Hematopoietic multipotent progenitor cell treated with erythropoietin and hydrocortisone succinate and interleukin-3 and kit ligand, for 6 days (in vitro differentiated cells): ENCODE measurements at places on chromosomes 6 and 20.

DNA sequence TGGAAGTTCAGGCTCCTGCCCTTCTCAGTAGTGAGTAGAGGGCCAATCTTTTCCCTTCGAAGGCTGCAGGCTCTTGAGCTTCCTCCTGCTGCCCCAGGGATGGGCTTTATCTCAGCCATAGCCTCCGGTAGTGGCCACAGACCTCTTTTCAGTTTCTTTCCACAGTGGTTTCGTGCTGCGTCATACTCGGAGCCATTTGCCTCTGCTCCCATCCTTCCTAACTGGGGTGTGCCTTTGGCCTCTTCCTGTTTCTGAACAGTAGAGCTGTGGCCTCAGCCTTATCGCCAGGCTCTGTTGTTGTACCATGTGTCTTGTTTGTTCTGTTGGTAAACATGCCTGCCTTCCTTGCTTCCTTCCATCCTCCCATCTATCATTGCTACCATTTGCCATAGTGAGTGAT, 54.1 kb downstream of the TULP4 start:
- peak; percentile 64 for DNase-seq

DNA sequence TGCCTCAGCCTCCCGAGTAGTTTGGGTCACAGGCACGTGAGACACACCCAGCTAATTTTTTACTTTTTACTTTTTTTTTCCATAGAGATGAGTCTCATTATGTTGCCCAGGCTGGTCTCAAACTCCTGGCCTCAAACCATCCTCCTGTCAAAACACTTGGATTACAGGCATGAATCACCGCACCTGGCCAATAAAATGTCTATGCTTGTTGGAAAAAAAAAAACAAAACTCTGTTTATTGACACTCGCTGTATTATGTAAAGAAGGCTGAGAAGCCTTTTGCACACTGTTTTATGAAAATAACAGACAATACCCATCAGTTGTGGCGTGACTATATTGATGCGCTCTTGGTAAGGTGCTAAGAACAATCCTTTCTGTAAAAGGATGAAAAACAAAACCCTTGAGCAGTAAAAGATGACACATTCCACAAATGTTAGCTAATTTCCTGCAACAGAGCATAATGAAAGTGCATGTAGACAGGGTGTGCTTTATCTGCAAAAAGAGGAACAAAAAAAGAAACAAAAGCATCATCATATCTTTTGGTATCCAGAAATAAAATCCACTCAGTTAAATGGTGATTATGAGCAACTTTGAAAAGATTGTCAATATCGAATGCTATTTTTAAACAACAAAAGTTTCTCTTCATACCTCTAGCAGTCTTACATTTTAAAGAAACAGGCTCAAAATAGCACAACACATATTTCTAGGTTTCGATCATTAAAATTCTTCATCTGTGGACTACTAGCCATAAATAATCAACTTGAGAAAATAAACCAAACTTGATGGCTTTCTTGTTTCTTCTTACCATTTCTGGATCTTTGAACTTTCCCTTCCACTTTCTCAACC, 108.3 kb upstream of the PHACTR1 start:
- peak; percentile 10 for DNase-seq

DNA sequence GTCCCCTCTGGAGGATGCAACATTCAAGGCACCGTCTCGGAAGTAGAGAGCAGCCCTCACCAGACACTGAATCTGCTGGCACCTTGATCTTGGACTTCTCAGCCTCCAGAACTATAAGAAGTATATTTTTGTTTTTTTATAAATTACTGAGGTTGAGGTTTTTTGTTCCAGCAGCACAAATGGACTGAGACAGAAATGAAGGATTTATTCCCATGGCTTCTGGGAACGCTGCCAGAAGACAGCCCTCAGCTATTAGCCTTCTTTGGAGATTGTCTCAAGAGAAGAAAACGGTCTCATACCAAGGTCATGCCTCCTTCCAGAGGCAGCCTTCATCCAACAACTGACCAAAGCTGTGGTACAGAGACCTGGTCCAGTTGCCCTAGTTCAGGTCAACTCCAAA, 85.4 kb downstream of the CHMP4B start:
- DNase-seq: no peak

DNA sequence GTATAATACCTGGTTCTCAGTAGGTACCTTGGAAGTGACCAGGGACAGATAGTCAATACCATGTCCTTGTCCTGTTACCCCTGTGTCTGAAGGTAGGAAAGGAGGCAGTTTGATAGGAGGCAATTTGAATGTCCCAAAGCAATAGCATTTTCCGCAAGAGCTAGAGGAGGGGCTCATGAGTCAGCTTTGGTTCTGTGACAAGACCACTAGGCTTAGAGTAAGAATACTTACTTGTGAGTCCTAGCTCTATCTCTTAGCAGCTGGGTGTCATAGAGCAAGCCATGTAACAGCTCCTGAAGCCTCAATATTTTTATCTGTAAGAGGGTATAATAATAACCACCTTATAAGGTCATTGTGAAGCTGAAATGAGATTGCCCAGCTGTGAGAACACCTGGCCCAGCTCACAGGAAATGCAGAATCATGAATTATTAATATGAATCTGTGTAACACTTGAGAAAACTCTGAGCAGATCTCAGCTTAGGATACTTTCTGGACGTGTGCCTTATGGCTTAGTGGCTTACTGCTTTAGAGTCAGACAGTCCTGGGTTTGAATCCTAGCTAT, 58.6 kb downstream of the DAAM2 start:
- no peak for DNase-seq

DNA sequence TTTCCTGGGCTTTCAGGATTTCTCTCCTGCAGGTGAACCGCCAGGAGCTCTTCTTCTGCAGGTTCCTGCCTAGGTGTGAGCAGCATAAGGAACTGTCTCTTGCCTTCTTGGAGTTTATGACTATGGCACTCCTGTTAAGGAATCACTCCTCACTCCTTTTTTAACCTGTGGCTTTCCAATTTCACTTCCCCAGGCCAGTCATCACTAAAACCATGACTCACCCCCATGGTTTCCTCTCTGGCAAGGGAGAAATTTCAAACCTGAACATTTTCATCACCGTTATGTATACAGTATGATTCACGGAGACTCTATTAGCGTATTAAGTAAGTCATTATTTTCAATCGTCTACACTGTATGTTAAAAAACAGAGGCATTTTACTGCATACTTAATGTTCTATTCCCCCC, 78.2 kb upstream of the ARID1B start:
- DNase-seq: no peak

DNA sequence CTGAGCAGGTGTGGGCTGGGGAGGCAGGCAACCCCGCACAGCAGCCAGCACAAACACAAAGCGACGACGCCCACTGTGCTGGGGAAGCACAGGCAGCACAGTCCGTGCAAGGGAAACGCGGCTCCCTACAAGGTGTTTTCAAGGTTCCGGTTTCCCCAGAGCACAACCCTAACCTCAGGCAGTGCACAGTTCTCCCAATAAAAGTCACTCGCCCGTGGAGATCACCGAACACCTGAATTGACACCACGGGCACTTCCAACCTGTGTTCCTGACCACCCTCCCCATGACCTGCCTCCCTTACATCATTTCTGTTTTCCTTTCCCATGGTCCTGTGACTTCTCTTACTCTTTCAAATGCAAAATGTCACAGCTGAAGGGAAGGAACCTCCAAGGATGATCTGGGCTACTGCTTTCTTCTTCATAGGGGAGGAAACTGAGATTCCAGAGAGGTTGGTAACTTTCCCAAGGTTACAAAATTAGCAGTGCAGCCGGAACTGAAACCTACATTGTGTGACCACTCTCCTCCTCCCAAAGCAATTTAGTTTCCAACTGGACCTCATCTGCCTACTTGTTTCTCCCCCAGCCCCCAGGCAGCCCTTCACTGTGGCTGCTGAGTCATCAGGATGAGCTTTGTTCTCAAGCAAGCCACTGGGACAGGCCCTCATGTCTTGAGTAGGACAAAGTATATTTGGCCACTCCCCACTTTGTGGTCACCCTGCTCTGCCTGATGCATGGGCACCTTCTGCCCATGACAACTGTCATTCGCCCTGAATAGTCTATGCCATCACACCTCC, 125.3 kb downstream of the ATXN1 start:
- DNase-seq: peak; percentile 50

DNA sequence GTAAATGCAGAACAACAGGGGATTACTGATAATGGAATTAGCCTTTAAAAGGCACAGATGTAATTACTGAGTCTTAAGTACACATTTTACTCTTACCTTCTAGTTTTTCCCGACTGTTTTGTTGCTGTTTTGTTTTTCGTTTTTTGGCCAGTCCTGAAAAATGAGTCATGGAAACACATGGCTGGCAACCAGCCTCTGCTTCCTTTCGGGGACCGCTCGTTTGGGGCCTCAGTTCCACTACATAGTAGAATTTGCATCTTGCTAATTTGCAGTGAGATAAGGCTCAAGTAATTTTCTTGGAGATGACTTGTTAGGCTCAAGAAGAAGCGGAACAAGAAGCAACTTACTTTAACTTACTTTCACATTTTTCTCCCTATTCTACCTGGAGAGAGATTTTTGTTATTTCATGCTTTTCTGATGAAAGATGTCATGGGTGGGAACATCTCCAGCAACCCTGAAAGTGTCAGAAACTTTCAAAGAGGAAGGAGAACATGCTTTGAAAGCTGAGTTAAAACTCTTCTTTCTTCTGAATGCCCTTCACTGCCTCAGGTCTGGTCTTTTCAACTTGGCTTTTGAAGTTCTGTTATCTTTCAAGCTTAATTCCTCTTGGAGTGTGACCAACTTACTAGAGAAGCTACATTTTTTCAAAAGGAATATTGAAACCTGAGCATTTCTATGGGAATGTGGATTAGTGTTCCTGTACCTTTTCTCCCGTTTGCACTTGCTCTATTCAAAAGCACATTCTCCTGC, 71.5 kb upstream of the HDAC2 start:
- no peak for DNase-seq

DNA sequence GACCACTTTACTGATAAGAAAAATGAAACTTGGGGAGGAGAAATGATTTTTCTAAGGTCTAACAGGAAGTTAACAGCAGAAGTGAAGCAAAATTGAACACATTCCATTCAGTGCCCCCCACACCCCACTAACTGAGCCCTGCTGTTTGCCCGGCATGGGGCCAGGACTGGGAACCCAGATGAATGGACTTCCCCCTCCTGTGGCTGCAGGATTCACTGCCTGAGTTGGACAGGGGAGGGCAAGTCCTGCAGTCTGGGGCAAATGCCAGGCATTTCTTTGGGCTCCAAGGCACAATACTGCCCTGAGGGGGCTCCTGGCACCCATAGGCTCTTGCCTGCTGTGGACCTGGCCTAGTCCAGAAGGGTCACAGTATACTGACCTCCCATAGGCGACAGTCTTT, 28.3 kb downstream of the FYN start:
- peak; percentile 60 for DNase-seq

- no peak for DNase-seq
These were observed 35.5 kb downstream of the SCP2D1 start for GRCh38 chr20:18849131-18849530.

DNA sequence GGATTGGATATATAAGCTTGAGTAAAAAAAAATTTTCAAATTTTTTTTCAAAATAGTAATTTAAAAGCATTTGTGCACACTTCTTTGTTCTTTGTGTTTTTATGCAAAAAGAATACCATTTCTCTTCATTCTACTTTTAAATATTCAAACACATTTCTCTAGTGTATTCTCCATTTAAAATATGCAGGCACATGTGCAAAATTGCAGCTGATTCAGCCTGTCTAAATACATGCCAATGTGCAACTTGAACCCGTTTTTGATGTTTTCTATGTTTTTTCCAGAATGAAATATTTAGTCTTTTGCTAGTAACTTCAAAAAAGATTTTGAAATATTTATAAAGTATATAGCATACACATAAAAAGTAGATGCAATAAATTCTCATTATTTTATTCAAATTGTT, 411.8 kb downstream of the MMUT start:
- DNase-seq: no peak

DNA sequence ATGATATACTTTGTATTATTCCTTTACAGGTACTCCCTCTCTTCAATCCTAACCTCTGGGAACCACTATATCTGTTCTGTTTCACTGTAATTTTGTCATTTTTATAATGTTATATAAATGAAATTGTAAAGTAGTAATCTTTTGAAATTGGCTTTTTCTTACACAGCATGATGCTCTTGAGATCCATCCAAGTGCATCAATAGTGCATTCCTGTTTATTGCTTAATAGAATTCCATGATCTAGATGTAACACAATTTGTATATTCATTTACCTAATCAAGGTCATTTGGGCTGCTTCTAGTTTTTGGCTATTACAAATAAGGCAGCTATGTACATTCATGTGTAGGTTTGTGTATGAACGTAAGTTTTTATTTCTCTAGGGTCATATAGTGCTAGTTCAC, 174.6 kb downstream of the KHDC1L start:
- no peak for DNase-seq

DNA sequence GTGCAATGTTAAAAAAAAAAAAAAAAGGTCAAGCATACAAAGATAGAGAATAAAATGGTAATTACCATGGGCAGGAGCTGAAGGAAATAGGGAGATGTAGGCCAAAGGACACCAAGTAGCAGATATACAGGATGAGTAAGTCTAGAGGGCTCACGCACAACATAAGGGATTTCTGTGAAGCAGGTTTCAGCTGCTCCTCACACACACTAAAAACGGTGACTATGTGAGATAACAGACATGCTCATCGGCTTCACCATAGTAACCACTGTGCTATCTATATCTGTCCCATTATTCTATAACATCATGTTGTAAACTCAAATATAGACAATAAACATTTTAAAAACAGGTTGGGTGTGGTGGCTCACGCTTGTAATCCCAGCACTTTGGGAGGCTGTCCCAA, 11.6 kb downstream of the SNHG17 start:
- peak; percentile 36 for DNase-seq

DNA sequence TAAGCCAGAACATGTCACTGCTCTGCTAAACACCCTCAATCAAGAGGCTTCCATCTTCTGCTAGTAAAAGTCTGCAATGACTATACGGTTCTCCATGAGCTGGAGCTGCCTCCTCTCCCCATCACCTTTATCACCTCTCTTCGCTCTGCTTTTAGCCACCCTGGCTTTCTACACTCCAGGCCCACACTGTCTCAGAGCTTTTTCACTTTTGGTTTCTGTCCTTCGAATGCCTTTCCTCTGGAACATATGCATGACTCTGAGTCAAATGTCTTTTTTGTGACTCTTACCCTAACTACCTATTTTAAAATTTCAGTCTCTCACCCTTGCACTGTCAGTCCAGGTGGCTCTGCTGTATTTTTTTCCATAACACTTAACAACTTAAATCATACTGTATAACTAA, 525.4 kb upstream of the RNF217 start:
- no peak for DNase-seq

DNA sequence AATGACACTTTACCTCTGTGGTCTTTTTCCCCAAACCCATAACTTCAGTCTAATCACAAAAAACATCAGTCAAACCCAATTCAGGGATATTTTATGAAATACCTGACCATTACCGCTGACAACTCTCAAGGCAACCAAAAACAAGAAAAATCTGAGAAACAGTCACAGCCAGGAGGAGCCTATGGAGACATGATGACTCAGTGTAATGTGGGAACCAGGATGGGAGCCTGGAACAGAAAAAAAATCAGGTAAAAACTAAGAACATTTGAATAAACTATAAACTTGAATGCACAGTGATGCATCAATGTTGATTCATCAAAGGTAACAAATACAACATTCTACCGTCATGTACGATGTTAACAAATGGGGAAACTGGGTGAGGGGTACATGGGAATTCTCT, 84.1 kb upstream of the TSHZ2 start:
- DNase-seq: no peak
